ENCODE measurements at places on chromosomes 2 and 18.

GRCh38 chr18:53566626-53567025, 657.8 kb downstream of the MBD2 start:
- no peak for DNase-seq

- peak; percentile 28 for DNase-seq
These were observed 326.2 kb upstream of the SOX11 start for GRCh38 chr2:5365871-5366461.

GRCh38 chr2:118801151-118801550, 46.3 kb downstream of the EN1 start:
- DNase-seq, result no peak

GRCh38 chr2:45922577-45922988, 271.1 kb downstream of the PRKCE start:
- DNase-seq, result peak; percentile 78

DNA sequence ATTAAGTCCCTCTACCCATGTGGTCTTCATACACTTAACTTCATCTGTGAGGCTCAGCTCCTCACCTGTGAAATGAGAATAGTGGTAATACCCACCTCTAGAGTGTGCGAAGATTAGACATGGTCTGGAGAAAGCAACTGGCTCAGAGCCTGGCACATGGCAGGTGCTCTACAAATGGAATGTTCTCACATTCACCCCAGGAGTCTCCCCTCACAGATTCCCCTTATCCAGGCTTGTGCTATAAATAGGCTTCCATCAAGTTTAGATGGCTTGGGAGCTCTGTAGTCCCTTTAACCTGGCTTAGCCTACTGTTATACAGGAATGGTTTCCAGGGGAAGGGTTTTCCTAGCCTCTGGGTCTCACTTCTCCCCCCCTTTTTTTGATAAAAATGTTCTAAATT, 455.9 kb downstream of the RNF144A start:
- no peak for DNase-seq

DNA sequence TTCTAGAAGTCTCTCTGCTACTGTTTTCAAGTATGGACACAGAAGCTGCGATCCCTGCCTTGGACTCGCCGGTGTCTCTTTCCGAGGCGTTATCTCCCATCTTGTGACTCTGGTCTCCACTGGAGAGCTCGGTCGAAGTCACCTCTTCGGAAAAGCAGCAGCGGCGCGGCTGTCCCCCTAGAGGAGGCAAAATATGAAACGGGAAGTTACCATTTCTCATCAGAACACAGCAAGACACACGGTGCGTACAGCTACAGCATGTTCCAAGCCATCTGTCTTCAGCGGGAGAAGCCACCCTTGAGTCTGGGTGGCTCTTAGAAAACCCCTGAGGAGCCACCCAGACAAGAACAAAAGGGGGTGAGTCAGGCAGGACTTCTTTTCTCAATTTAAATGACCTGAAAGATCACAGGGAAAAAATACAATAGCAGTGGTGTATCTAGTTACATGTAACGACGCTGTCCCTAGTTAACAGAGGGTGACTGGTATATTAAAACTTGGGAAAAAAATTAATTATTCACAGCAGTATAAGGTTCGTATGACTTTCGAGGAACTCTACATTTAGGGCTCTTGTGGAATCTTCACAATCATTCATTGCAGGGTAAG, 114.8 kb downstream of the ZNF516 start:
- no peak for DNase-seq

DNA sequence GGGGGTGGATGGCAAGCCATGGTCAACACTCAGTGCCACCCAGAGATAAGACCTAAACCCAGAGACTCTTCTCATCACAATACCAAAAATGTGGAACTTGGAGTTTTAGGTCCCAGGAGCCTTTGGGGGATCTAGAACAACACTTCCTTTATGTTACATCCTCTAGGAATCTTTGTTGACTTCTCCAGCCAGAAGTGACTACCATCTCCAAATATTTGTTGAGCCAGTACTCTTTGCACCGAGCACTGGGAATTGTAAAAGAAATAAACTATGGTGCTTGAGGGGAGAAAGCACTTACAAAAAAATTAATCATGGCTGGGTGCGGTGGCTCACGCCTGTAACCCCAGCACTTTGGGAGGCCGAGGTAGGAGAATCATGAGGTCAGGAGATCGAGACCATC, 120.0 kb upstream of the TMEM200C start:
- DNase-seq, result no peak

- DNase-seq, result no peak
These were observed 7.1 kb upstream of the CELF4 start for GRCh38 chr18:37572736-37573135.

- peak; percentile 42 for DNase-seq
These were observed 56.0 kb upstream of the RAB6C start for GRCh38 chr2:129923265-129924091.

GRCh38 chr2:128549646-128550260, 231.1 kb upstream of the HS6ST1 start:
- DNase-seq, result no peak

DNA sequence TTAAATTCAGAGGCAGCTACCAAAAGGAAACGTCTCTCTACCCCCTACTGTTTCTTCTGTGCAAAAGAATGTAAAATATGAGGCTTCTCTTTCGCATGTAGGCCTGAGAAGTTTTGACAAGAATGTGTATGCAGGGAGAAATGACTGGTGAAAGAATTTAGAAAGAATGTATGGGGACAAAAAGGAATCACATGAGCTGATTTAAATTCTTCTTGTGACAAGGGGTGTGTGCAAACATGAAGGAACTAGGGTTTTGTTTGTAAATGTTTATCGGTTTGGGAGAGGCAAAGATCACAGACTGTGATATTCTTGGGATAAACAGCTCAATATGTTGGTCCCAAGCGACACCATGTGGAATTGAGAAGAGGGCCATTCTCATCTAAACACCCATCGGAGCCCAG, 345.2 kb upstream of the VRK2 start:
- DNase-seq, result peak; percentile 49

All from iris pigment epithelial cell (primary cell).